ENCODE measurements at places on chromosomes 1 and 21. TPM values are rescaled to one million over a fixed set of nuclear protein-coding genes. Genes with fewer than 3 reads are reported as not detected.

The IFNAR2 gene
- total RNA-seq = 35.2 TPM

The SYT14 gene
- total RNA-seq = not detected

The KRTAP12-3 gene
- total RNA-seq = not detected

The KLHDC9 gene
- not detected for total RNA-seq

The MIS18A gene
- total RNA-seq = 31.3 TPM

The DCDC2B gene
- not detected for total RNA-seq

The FASLG gene
- total RNA-seq = 55.9 TPM

The NR1I3 gene
- total RNA-seq = not detected

The NENF gene
- 36.1 TPM for total RNA-seq

The PPM1J gene
- total RNA-seq = 1.4 TPM

The ACTL8 gene
- not detected for total RNA-seq

The HRNR gene
- total RNA-seq = not detected

The HENMT1 gene
- total RNA-seq = 17.7 TPM

The DIO1 gene
- not detected for total RNA-seq

The KCNE2 gene
- not detected for total RNA-seq

The LIN28A gene
- total RNA-seq = not detected

The WNT9A gene
- not detected for total RNA-seq

The PATJ gene
- 5.0 TPM for total RNA-seq

The TCP10L gene
- 0.58 TPM for total RNA-seq

The ITPKB gene
- 29.3 TPM for total RNA-seq

The KRTAP10-7 gene
- not detected for total RNA-seq

The CZIB gene
- total RNA-seq = 44.9 TPM

The HIVEP3 gene
- 73.9 TPM for total RNA-seq

The PERM1 gene
- not detected for total RNA-seq

The ADAMTS1 gene
- 0.95 TPM for total RNA-seq

The ANGPTL1 gene
- not detected for total RNA-seq

The TMEM61 gene
- total RNA-seq = not detected

The GUCA2A gene
- total RNA-seq = not detected

The NUF2 gene
- total RNA-seq = 41.9 TPM

The C1orf216 gene
- 26.0 TPM for total RNA-seq

The NID1 gene
- total RNA-seq = 0.61 TPM

The SEMA4A gene
- 12.1 TPM for total RNA-seq

The GPR157 gene
- 4.6 TPM for total RNA-seq

The GPN2 gene
- total RNA-seq = 41.8 TPM

The SV2A gene
- 18.0 TPM for total RNA-seq

The GOLT1A gene
- not detected for total RNA-seq

The MRPS21 gene
- 87.3 TPM for total RNA-seq

The CACNA1S gene
- not detected for total RNA-seq

The P3H1 gene
- total RNA-seq = 51.1 TPM

The TCHHL1 gene
- not detected for total RNA-seq

The LCE1C gene
- total RNA-seq = not detected

The GBP5 gene
- total RNA-seq = 110 TPM

The KCNE1 gene
- not detected for total RNA-seq

The LMO4 gene
- 26.1 TPM for total RNA-seq

The ATXN7L2 gene
- 15.6 TPM for total RNA-seq

The CD101 gene
- 0.82 TPM for total RNA-seq

The GSTM1 gene
- total RNA-seq = 94.2 TPM

The HSPA13 gene
- 40.9 TPM for total RNA-seq
